ENCODE measurements at places on chromosomes 5 and 9.

DNA sequence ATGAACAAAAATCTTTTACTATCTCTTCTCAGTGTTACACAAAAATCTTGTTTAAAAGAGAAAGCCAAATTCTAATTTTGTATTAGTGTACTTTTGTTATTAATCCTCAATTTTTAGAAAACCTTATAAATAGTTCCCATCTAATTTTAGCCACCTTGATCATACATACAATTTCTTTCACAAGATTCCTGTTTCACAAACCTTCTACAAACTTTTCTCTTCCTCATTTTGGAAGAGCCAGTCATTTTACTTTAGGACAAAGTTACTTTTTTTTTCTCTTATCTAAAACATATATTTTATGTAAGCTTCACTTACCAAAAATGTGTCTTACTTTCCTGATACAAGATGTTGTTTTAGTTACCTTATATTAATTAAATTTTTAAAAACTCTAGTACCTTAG lies 161.3 kb downstream of the YIPF5 start:
- DNase-seq, result no peak

DNA sequence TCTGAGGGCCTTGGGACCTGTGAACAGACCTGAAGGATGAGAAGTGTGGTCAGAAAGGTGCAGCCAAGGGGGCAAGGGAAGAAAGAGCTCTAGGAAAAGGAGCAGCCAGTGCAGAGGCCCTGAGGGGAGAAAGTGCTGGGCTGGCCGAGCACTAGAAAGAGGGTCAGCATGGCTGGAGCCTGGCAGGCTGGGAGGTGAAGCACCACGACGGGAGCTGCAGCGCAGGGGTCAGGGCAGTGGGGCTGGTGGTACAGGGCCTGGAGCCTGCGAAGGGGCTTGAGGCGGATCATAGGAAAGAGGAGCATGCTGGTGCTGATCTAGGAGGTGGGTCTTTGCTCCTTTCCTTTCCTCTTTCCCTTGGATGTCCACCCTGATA lies 9.1 kb upstream of the SYNPO start:
- no peak for DNase-seq

GRCh38 chr5:33793276-33793675 lies 98.5 kb downstream of the ADAMTS12 start:
- no peak for DNase-seq

- no peak for DNase-seq
These were observed 9.8 kb downstream of the GCNT4 start for GRCh38 chr5:75042522-75042921.

GRCh38 chr5:171872666-171873065 lies 87.0 kb downstream of the SMIM23 start:
- no peak for DNase-seq

- no peak for DNase-seq
These were observed 30.0 kb upstream of the ANKH start for GRCh38 chr5:14901462-14902051.

DNA sequence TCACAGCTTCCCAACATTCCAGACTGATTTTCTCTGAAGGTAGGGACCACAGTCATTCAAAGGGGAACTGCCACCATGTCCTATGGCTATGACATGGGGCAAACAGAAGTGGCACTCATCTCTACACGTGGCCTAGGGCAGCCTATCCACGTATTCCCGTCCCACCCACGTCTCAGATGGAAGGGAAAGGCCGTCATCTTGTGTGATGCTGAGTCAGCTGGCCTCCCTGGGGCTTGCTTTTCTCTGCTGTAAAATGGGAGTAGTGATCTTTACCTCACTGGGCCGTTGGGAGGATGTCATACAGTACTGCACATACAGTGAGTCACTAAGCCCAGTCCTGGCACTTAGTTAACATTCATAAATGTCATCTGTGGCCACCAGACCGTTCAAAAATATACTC lies 72.3 kb downstream of the RAPGEF1 start:
- no peak for DNase-seq

DNA sequence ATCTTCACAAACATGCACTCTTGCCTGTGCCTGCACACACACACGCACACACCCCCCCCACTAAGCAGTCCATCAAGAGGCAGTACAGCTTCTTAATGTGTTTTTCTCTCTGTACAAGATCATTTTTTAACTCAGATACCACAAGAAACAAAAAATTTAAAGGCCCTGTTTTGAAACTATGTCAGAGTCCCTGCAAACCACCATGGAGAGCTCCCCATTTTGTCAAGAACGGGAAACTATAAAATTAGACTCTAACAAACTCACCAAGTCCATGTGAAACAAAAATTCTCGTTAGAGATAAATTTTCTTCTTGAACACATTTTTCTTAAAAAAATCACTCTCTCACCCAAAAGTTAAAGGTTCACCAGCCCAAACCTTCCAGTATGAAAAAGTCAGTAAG lies 86.3 kb downstream of the ELAVL2 start:
- DNase-seq, result no peak

GRCh38 chr5:73282383-73282782 lies 109.4 kb downstream of the TMEM174 start:
- DNase-seq, result no peak

DNA sequence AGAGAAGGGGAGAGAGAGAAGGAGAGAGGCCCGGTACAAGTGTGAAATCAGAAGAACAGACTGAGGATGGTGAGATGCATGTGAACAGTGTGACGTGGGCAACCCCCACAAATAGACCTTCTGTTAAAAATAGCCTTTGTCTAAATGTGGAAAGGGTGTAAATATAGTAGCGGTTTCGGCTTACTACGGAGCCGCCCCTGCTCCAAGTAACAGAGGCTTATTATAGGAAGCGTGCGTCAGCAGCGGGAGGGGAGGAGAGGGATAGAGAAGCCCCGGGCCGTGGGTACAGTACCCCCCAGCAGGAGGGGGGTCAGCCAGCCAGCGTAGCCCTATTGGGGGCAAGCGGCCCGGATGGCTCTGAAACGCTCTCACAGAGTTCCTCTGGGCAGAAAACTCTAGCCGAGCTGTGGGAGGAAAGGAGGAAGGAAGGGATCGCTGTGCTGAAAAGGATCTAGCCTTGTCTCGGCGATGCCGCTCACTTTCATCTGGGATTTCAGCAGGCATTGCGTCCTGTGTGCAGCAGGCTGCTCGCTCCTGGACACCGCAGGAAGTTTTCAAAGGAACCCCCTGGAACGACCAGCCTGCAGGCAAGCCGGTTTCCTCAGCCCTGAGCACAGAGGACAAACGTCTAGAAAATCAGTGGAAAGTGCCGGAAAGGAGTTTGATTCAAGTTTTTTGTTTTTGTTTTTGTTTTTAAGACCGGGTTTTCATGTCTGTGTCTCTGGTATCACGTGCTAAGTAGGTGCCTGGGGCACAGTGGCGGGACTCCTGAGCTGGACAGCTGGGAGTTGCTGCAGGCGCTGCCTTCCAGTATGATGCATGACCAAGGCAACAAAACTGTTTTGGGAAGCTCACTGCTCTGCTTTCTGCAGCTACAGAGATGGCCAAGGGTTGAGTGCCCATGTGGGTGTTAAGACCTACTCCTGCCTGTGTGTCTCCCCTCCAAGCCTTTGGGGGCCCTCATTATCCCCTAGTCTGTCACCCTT lies 146.6 kb downstream of the SEC61B start:
- no peak for DNase-seq

- no peak for DNase-seq
These were observed 123.5 kb upstream of the SARDH start for GRCh38 chr9:133861692-133862091.

- DNase-seq, result no peak
These were observed 59.0 kb upstream of the DNAH5 start for GRCh38 chr5:14003513-14003912.

GRCh38 chr9:98318834-98319478 lies 63.5 kb upstream of the TBC1D2 start:
- DNase-seq, result no peak

DNA sequence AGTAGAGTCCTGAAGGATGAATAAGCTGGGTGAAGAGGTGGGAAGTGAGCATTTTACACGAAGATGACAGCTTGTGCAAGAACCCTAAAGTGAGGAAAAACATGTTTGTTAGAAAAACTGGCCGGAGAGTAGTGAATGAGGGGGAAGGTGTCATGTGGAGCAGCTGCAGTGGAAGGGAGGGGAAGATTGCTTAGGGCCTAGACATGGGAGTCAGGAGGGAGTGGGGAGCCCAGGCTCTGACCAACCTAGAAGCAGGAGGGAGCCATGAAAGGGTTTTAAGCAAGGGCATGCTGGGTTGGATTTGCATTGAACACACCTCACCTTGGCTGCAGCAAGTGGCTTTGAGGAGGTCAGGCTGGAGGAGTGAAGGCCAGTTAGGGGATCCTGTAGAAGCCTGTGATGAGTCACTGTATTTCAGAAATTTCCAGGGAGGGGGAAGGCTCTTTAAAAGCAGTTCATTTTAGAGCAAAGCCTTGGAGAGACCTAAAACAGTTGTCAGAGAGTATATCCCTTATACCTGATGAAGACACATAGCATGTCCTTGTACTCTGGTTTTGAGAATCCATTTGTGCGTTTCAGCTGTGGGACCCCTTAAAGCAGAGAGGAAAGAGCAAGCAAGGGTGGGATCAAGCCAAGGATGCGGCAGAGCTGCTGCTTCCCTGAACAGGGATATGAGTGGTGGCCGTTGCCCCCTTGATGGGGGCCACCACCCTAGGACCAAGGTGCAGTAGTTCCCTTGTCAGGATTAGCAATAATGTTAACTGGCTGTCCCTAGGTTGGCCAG lies 45.4 kb downstream of the ANGPTL2 start:
- no peak for DNase-seq

GRCh38 chr9:37760416-37761161 lies 7.0 kb downstream of the TRMT10B start:
- peak; percentile 22 for DNase-seq

DNA sequence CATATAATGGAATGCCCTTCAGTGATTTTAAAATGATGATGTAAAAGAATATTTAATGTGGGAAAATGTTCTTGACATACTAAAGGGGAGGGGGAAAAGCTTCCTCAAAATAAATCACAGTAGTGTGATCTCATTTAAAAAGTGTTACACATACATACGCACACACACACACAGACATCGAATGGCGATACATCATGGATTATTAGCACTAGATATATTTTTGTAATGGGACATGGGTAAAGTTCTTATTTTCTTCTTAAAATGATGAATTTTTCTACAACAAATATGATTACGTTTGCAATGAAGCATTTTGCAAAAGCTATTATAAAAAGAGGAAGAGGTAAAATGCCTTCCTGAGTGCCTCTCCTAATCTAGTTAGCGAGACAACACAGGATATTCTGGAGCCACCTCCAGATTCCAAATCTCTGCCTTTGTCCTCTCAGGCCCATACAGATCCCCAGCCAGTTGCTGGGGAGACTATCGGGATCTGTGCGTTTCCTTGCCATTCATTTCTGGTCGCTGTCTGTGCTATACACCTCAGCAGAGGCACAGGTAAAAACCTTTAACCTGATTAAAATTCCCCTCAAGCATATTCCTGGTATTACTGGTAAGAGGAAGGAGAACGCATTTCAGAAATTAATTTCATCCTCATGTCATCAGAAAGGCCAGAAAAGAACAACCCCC lies 69.6 kb downstream of the SLC28A3 start:
- no peak for DNase-seq

DNA sequence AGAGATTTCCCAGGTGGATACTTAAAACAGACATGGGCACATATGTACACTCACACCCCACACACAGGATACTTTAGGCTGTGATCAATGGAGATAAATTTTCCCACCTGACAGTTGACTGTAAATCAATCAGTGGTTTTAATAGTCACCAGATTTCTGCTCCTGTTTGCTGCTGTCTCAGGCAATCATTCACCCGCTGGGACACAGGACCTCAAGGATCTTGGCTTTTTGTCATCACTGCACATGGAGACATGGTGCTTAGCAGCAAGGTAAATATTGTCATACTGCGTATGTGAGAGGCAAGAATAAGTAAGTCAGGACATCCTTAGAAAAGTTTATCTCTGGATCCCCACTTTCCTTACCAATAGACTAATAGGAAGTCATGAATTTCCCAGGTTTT lies 60.8 kb upstream of the KLF9 start:
- no peak for DNase-seq

DNA sequence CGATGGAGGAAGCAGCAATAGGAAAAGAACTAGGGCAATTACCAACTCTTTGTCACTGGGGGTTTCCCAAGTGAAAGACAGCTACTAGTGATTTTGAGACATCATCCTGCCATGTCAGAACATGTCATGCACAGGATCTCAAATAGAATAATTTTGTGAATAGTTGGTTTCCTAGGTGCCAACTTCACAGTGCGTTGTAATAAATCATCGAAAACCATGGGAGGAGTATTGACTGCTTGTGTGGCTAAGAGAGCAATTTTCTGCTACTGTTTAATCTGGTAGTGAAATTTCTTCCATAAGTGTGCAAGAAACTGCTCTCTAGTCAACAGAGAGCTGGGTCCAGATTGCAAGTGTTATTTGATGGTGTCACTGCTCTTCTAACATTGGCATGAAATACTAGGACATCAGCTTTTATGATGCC lies 168.6 kb downstream of the NNT start:
- peak; percentile 49 for DNase-seq

- no peak for DNase-seq
These were observed 986.5 kb downstream of the CDH18 start for GRCh38 chr5:19001539-19001938.

DNA sequence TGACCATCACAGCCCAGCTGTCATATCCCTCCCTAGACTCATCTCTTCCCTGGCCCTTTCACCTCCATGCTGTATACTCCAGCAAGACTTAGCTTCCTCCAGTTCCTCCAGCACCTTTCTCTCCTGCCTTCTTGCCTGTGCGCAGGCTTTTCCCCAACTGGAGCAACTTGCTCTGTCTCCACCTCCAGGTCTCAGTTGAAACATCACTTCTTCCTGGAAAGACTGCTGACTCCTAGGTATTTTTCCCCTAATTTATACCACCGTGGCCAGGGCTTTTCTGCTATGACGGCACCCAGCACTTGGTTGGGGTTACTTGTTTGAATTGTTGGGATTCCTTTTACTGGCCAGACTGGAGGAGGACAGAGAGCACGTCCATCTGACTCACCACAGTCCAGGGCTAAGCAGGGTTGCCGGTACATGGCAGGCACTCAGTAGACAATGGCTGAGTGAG lies 67.5 kb downstream of the KCNIP1 start:
- DNase-seq, result no peak

DNA sequence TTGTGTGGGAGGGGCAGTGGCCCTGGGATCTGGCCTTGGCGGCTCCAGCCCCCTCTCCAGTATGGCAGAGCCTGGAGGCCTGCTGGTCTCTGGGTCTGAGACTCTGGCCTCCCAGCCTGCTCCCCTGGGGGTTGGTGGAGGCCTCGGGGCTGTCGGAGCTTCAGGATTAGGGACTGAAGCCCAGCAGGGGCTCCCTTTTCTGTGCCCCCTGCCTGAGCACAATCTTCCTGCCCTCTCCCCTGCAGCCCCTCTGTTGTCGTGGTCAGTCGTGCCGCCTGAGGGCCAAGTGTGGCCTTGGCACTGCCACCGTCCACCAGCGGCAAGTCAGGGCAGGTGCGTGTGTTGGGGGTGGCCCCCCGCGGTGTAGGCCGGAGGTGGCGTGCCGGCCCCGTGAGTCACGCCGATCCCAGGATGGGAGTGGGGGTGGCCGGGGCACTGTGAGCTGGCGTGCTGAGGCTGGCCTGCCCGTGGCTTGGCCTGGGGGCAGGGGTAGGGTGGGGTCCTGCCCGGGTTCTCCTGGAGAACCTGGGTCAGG lies 53.6 kb downstream of the RXRA start:
- DNase-seq, result peak; percentile 100
